ENCODE measurements at places on chromosomes 7 and 10.

GRCh38 chr7:54339073-54339472, 203.1 kb upstream of the VSTM2A start:
- no peak for DNase-seq

GRCh38 chr10:108709927-108710722, 1213.2 kb downstream of the XPNPEP1 start:
- DNase-seq = no peak

DNA sequence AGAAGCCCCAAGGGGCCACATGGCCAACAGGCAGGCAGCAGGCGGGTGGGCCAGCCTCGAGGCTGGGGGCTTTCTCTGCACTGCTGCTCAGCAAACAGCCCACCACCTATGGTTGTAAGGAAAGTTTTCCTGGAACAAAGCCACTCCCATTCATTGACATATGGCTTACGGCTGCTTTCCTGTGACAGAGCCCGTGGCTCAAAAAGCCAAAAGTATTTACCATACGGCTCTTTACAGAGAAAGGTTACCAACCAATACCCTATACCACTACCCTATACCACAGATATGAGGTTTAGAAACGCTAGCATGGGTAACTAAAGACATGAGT, 152.7 kb downstream of the MAD1L1 start:
- no peak for DNase-seq

- no peak for DNase-seq
Measured at GRCh38 chr10:42933448-42934340, 143.2 kb upstream of the RET start.

GRCh38 chr7:146150153-146150552, 33.6 kb downstream of the CNTNAP2 start:
- no peak for DNase-seq

DNA sequence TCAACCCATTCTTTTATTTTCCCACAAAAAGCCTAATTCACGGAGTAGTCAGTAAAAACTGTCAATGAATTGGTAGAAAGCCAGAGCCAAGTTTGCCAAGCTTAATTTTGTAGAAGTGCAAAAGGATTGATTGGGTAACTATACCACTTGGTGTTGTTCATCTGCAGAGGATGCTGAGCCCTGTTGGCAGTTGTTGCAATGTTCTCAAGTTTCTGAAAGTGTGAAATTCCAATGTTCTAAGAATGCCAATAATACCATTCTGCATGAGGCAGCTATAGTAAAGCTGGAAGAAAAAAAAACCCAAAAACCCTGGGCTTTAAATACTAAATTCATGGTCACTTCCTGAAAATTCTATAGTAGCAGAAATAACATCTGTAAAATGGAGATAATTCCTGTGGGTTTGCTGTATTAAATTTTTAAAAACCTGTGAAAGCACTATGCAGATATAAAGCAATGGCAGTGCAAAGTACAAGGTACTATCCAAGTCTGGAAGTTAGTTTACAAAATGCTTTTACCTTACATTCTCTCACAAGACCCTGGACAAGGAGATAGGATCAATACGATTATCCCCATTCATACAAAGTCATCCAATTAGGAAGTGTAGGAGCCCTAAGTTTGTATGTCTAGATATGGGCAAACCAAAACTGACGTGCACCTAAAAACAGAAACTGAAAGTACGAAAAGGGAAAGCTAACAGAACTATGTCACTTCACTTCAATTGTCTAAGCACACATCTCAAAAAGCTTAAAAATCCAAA, 6.0 kb upstream of the PON1 start:
- DNase-seq = no peak

GRCh38 chr7:95974108-95974507, 201.8 kb downstream of the DYNC1I1 start:
- no peak for DNase-seq

- no peak for DNase-seq
Measured at GRCh38 chr10:23614483-23614882, 175.6 kb downstream of the OTUD1 start.

All from HFFc6 (cell line).